ENCODE measurements at places on chromosomes 3 and 15. TPM values are rescaled to one million over a fixed set of nuclear protein-coding genes. Genes with fewer than 3 reads are reported as not detected.

Gene CHST14
- 9.8 TPM for polyA plus RNA-seq

Gene CRTAP
- 78.4 TPM for polyA plus RNA-seq

Gene CFAP91
- polyA plus RNA-seq: 3.6 TPM

Gene LTF
- 12.9 TPM for polyA plus RNA-seq

Gene PROK2
- polyA plus RNA-seq: 1.3 TPM
